ENCODE measurements at places on chromosomes 3 and 15.

DNA sequence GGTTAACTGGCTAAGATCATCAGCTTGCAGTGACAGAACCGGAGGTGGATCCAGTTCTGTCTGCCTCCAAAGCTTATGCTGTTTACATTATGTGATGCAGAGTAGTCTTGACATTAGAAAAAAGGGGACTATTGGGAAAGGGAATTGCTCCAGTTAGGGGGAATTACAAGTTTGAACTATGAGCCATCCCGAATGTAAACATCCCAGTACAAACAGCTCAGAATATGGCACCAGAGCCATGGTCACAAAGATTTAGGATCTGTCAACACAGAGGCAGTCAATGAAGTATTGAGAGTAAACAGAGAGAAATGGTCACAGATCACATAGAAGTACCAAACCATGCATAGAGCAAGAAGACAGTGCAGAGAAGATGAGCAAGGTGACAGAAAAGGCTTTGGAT lies 39.8 kb upstream of the CRTC3 start:
- H3K27me3 ChIP-seq: no peaks in the 10 kb centered on the region
- H3K4me3 ChIP-seq: no peak overlapping the region
- H3K27ac ChIP-seq: no peak overlapping the region
- no peak for DNase-seq
- no peaks in the 10 kb centered on the region for H3K4me1 ChIP-seq

- H3K36me3 ChIP-seq: no peaks in the 10 kb centered on the region
- DNase-seq: no peak
- no peaks in the 10 kb centered on the region for H3K4me1 ChIP-seq
- no peak overlapping the region for H3K4me3 ChIP-seq
- H3K27ac ChIP-seq: no peak overlapping the region
- H3K27me3 ChIP-seq: no peaks in the 10 kb centered on the region
Observed at GRCh38 chr3:154979331-154979730, 100.8 kb upstream of the MME start.

GRCh38 chr3:187744169-187745151 lies 808 bp downstream of the BCL6 start:
- H3K4me1 ChIP-seq: peaks cover 61% of the 10 kb centered on the region
- H3K4me3 ChIP-seq: peak overlapping the region; percentile 93
- no peaks in the 10 kb centered on the region for H3K36me3 ChIP-seq
- peak overlapping the region; percentile 98 for H3K27ac ChIP-seq

- H3K27ac ChIP-seq: peak overlapping the region; percentile 64
- H3K27me3 ChIP-seq: no peaks in the 10 kb centered on the region
- H3K4me3 ChIP-seq: peak overlapping the region; percentile 95
- DNase-seq: no peak
- peaks cover 22% of the 10 kb centered on the region for H3K36me3 ChIP-seq
Observed at GRCh38 chr3:18447720-18448119, 22.6 kb upstream of the SATB1 start.

- H3K27ac ChIP-seq: no peak overlapping the region
- no peaks in the 10 kb centered on the region for H3K36me3 ChIP-seq
- no peak overlapping the region for H3K4me3 ChIP-seq
- H3K4me1 ChIP-seq: no peaks in the 10 kb centered on the region
- DNase-seq: no peak
Observed at GRCh38 chr3:32026593-32026992, 45.0 kb downstream of the ZNF860 start.

- H3K4me1 ChIP-seq: peaks cover 86% of the 10 kb centered on the region
- H3K36me3 ChIP-seq: peaks cover 23% of the 10 kb centered on the region
- H3K4me3 ChIP-seq: no peak overlapping the region
- H3K27me3 ChIP-seq: no peaks in the 10 kb centered on the region
- peak overlapping the region; percentile 1 for H3K27ac ChIP-seq
Observed at GRCh38 chr3:141237701-141238521, 6.3 kb downstream of the PXYLP1 start.

- H3K4me1 ChIP-seq: no peaks in the 10 kb centered on the region
- H3K27ac ChIP-seq: no peak overlapping the region
- peaks cover 1% of the 10 kb centered on the region for H3K36me3 ChIP-seq
- H3K4me3 ChIP-seq: no peak overlapping the region
Observed at GRCh38 chr15:85452436-85452835, 72.0 kb downstream of the AKAP13 start.

DNA sequence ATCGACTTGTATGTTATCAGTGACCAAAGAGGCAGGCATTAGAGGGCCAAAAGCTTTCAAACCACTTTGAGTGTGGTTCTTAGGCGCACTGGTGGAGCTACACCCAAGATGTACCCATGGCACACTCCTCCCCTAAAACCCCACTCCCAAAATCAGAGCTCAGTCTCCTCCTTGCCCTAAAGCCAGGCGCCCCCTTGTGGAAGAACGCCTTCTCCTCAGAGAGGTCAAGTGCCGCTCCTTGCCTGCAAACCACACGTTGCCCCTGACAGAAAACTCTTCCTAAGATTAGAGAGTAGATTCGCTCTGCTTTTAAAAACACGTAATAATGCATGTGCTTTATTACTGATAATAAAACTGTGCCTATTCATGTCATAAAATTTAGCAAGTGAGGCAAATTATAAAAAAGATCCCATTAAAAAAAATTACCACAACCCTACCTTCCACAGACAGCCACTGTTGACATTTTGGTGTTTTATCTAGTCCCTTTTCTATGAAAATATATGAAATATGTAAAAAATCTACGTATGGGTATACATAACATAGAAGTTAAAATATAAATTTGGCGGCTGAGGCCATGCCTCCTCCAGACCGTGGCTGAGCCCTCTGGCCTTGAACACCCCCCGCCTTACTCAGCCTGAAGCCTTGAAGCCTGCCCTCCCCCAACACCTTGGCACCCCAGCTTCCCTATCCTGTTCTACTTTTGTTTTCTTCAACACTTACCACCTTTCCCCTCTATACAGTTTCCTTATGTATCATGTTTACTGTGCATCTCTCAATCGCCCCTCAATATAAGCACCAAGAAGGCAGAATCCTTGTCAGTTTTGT lies 33.5 kb downstream of the BCL2L10 start:
- no peaks in the 10 kb centered on the region for H3K27me3 ChIP-seq
- no peak overlapping the region for H3K27ac ChIP-seq
- no peak overlapping the region for H3K4me3 ChIP-seq
- peak; percentile 73 for DNase-seq
- no peaks in the 10 kb centered on the region for H3K36me3 ChIP-seq

DNA sequence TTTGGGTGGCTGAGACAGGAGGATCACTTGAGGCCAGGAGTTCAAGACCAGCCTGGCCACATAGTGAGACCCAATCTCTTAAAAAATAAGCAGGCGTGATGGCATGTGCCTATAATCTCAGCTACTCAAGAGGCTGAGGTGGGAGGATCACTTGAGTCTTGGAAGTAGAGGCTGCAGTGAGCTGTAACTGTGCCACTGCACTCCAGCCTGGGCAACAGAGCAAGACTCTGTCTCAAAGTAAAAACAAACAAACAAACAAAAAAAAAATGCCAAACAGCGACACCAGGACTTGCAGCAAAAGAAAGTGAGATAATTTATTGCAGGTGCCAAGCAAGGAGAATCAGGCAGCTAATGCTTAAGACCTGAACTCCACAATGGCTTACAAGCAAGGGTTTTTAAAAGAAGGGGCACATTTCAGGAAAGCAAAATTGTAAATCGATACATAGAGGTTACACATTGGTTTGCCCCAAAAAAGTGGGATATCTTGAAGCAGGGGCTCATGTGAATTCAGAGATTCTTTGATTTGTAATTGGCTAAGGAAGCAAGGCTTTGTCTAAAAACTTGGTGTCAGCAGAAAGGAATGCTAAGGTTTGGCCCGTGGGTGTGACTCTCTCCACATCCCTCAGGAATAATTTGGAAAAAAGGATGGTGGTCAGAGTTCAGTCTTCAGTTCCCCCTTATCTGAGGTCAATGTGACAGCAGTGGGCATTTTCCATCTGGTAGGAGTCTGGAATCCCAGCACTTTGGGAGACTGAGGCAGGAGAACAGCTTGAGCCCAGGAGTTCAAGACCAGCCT lies 5.2 kb upstream of the MPI start:
- H3K36me3 ChIP-seq: no peaks in the 10 kb centered on the region
- H3K4me1 ChIP-seq: peaks cover 6% of the 10 kb centered on the region
- no peak overlapping the region for H3K27ac ChIP-seq
- no peak for DNase-seq
- H3K27me3 ChIP-seq: no peaks in the 10 kb centered on the region
- H3K4me3 ChIP-seq: no peak overlapping the region

- DNase-seq: no peak
- H3K4me1 ChIP-seq: no peaks in the 10 kb centered on the region
- no peaks in the 10 kb centered on the region for H3K27me3 ChIP-seq
- no peaks in the 10 kb centered on the region for H3K36me3 ChIP-seq
Observed at GRCh38 chr15:91320101-91320500, 220.0 kb downstream of the SV2B start.

- H3K4me3 ChIP-seq: no peak overlapping the region
- H3K27ac ChIP-seq: no peak overlapping the region
- DNase-seq: no peak
- H3K4me1 ChIP-seq: peaks cover 15% of the 10 kb centered on the region
Observed at GRCh38 chr3:48189321-48189720, 1.1 kb upstream of the CDC25A start.

DNA sequence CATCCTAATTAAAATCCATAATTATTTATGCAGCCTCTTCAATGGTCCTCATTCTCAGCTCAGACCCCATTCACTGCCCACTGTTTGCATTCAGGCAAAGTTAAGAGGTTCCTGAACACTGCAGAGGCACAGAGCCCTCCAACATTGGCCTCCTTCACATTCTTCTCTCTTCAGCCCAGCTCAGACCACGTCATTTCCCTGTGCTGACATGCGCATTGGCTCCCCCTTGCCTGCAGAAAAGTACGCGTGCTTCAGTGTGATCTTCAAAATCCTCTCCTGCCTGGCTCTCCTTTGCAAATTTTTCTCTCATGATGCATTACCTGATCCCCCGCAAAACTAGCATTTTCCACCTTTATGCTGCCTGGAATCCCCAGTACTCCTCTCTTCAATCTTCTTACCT lies 552.3 kb downstream of the NTRK3 start:
- H3K36me3 ChIP-seq: no peaks in the 10 kb centered on the region
- H3K4me1 ChIP-seq: no peaks in the 10 kb centered on the region
- H3K4me3 ChIP-seq: no peak overlapping the region
- H3K27me3 ChIP-seq: no peaks in the 10 kb centered on the region

DNA sequence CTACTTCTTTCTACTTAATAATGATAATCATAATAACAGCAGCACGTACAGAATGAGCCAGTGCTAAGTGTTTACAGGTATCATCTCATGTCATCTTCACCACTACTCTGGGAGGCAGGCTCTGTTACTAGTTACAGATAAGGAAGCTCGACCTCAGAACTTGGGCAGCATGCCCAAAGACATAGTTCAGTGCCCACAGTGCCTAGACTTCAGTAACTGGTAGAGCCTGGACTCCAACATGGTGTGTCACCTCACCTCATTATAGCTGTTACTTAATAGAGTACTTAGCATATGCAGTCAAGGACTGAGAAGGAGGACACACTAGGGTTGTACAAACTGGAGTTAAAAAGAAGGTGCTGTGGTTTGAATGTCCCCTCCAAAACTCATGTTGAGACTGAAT lies 7.6 kb downstream of the GADL1 start:
- no peak overlapping the region for H3K4me3 ChIP-seq
- DNase-seq: no peak
- no peak overlapping the region for H3K27ac ChIP-seq

GRCh38 chr3:36792342-36792741 lies 28.0 kb upstream of the DCLK3 start:
- peak; percentile 2 for DNase-seq
- no peak overlapping the region for H3K4me3 ChIP-seq
- H3K36me3 ChIP-seq: no peaks in the 10 kb centered on the region
- H3K27ac ChIP-seq: no peak overlapping the region

GRCh38 chr3:63193647-63194046 lies 84.5 kb upstream of the SYNPR start:
- no peak overlapping the region for H3K27ac ChIP-seq
- no peaks in the 10 kb centered on the region for H3K36me3 ChIP-seq
- no peak overlapping the region for H3K4me3 ChIP-seq
- H3K27me3 ChIP-seq: no peaks in the 10 kb centered on the region

- no peak for DNase-seq
- no peak overlapping the region for H3K4me3 ChIP-seq
- H3K36me3 ChIP-seq: no peaks in the 10 kb centered on the region
- H3K27ac ChIP-seq: no peak overlapping the region
Observed at GRCh38 chr15:77183066-77183465, 112.2 kb upstream of the TSPAN3 start.

DNA sequence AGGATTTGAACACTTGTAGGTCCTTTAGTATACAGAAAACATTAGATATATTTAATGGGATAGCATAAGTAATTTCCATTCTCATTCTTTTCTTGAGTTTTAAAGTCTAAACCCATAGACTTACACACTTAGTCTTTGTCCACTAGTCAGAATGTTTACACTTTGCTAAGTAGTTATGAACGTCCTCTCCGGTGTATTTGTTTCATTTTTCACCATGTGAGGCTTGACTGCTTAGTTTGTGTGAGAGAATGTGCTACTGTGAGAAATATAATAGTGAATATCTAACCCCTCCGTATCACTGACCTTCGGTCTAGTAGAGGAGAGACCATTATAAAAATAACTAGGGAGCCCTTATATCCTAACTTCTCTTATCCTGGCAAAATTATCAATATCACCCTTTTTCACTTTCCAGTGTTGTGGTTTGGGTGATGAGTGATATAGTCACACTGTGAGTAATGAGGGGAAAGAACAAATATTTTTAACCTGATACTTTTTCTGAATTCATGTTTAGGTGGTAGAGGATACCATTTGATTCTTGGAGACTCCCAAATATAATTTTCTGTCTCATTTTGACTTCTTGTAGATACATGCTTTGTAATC lies 122.4 kb downstream of the UBE2E2 start:
- H3K27me3 ChIP-seq: no peaks in the 10 kb centered on the region
- H3K4me1 ChIP-seq: peaks cover 2% of the 10 kb centered on the region
- DNase-seq: no peak
- H3K36me3 ChIP-seq: no peaks in the 10 kb centered on the region
- H3K27ac ChIP-seq: no peak overlapping the region

GRCh38 chr3:15453501-15453900 lies 26.1 kb downstream of the EAF1 start:
- H3K4me3 ChIP-seq: no peak overlapping the region
- no peak for DNase-seq
- no peaks in the 10 kb centered on the region for H3K27me3 ChIP-seq
- no peak overlapping the region for H3K27ac ChIP-seq
- H3K36me3 ChIP-seq: no peaks in the 10 kb centered on the region

- no peak overlapping the region for H3K4me3 ChIP-seq
- H3K4me1 ChIP-seq: no peaks in the 10 kb centered on the region
- no peaks in the 10 kb centered on the region for H3K27me3 ChIP-seq
Observed at GRCh38 chr3:171156401-171157010, 130.0 kb upstream of the SLC2A2 start.

GRCh38 chr15:48006031-48006511 lies 114.7 kb upstream of the SLC24A5 start:
- DNase-seq: no peak
- no peaks in the 10 kb centered on the region for H3K27me3 ChIP-seq
- H3K4me1 ChIP-seq: no peaks in the 10 kb centered on the region
- H3K27ac ChIP-seq: no peak overlapping the region

- H3K4me1 ChIP-seq: no peaks in the 10 kb centered on the region
- no peak overlapping the region for H3K27ac ChIP-seq
- DNase-seq: no peak
- no peaks in the 10 kb centered on the region for H3K36me3 ChIP-seq
Observed at GRCh38 chr3:132254076-132254755, 63.0 kb upstream of the ACP3 start.

- H3K27me3 ChIP-seq: no peaks in the 10 kb centered on the region
- DNase-seq: no peak
- no peak overlapping the region for H3K27ac ChIP-seq
- no peak overlapping the region for H3K4me3 ChIP-seq
Observed at GRCh38 chr15:37206690-37207089, 106.3 kb upstream of the MEIS2 start.

Measured in thymus (tissue), 14 donors.